T-helper 2 cell treated with Interferon-gamma antibody and Interleukin-4, amounts not matched to agents 5 μg/mL and 100 μg/mL, for 36 hours (primary cell): ENCODE measurements at places on chromosomes 13 and 19.
A peak's percentile ranks its signal among the peaks of the same experiment; 100 is the strongest.

DNA sequence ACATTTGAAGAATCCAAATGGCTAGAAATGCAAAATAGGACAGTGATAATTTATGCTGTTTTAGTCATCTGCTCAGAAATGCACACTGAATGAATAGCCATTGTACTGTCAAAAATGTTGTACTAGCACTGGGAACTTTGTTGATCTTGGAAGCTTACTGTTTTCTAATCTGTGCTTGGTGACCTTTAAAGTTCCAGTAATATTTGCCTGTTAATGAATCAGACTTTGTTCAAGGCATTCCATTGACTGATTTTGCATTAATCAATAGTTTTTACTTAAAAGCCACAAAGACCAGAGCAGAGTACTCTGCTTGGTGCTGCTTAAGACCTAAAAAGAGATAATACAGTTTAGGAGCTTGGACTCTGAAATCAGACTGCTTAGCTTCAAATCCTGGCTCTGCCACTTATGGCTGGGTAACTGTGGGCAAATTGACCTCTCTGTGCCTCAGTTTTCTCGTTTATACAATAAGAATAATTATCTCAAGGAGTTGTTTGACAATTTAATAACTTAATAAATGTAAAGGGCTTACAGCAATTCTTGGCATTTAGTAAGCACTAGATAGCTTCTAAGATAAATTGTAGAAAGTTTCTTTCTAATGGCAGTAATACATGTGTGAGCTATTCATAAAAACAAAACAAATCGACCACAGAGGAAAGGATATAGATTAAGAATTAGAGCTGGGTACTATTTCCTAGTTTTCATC, 4.6 kb upstream of the SLAIN1 start:
- no peaks in the 10 kb centered on the region for H3K36me3 ChIP-seq
- H3K4me1 ChIP-seq: peaks cover 21% of the 10 kb centered on the region
- H3K27ac ChIP-seq: no peak overlapping the region

GRCh38 chr19:35140962-35141836, 1.9 kb upstream of the FXYD7 start:
- H3K4me1 ChIP-seq: peaks cover 18% of the 10 kb centered on the region
- H3K4me3 ChIP-seq: peak overlapping the region; percentile 71
- peak overlapping the region; percentile 78 for H3K27ac ChIP-seq
- H3K36me3 ChIP-seq: no peaks in the 10 kb centered on the region
- DNase-seq: peak; percentile 90

DNA sequence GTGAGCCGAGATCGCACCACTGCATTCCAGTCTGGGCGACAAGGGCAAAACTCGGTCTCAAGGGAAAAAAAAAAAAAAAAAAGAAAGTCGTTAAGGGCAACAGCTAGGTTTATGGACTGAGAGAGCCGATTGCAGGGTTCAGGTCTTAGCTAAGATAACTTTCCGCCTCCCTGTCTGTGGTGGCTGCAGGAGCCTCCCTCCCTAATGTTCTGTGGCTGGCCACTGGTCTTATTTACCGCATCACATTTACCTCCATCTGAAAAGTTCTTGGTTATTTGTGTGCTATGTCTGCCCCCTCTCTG, 722 bp upstream of the CRTC1 start:
- DNase-seq: no peak
- peak overlapping the region; percentile 76 for H3K4me3 ChIP-seq
- peak overlapping the region; percentile 52 for H3K27ac ChIP-seq
- peaks cover 5% of the 10 kb centered on the region for H3K4me1 ChIP-seq

DNA sequence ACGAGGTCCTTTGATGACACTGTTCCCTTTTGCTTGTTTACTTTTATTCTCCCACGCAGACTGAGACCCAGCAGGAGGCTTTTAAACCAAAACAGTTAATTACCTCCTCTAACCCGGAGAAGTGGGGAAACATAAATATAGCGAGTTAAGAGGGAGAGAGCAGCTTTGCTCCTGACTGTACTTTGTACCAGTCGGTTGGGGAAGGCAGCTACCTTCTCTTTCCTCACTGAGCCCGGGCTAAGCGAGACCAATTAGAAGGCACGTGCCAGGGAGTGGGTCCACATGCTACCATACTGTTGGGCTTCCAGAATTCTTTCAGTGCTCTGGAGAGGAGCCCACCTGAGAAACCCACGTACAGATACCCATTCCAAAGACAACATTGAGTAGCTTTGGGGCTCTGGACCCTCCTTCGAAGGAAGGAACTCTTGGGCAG, 124.2 kb downstream of the ZIC5 start:
- no peaks in the 10 kb centered on the region for H3K36me3 ChIP-seq
- H3K27me3 ChIP-seq: peaks cover 5% of the 10 kb centered on the region
- no peak overlapping the region for H3K27ac ChIP-seq
- H3K4me1 ChIP-seq: no peaks in the 10 kb centered on the region

GRCh38 chr19:30135093-30135757, 193.2 kb downstream of the URI1 start:
- no peaks in the 10 kb centered on the region for H3K4me1 ChIP-seq
- no peaks in the 10 kb centered on the region for H3K27me3 ChIP-seq
- DNase-seq: no peak
- H3K4me3 ChIP-seq: no peak overlapping the region

GRCh38 chr19:5001615-5002014, 32.7 kb downstream of the KDM4B start:
- H3K4me1 ChIP-seq: peaks cover 2% of the 10 kb centered on the region
- H3K27me3 ChIP-seq: no peaks in the 10 kb centered on the region
- H3K4me3 ChIP-seq: no peak overlapping the region
- H3K27ac ChIP-seq: no peak overlapping the region
- H3K36me3 ChIP-seq: peaks cover 1% of the 10 kb centered on the region

GRCh38 chr19:49408816-49409440, 14.3 kb downstream of the PTH2 start:
- peak overlapping the region; percentile 71 for H3K4me3 ChIP-seq
- peaks cover 5% of the 10 kb centered on the region for H3K36me3 ChIP-seq
- H3K27ac ChIP-seq: peak overlapping the region; percentile 96
- H3K27me3 ChIP-seq: peaks cover 3% of the 10 kb centered on the region

- peak; percentile 81 for DNase-seq
- H3K4me3 ChIP-seq: peak within 1 kb of the TSS; percentile 85
Observed at GRCh38 chr19:7636691-7637373, at the start of gene STXBP2. TSS of gene STXBP2 (plus strand) at chr19:7637110. CDS start at chr19:7637150, 40 bp downstream.

- no peaks in the 10 kb centered on the region for H3K27me3 ChIP-seq
- H3K4me1 ChIP-seq: peaks cover 3% of the 10 kb centered on the region
- H3K36me3 ChIP-seq: peaks cover 19% of the 10 kb centered on the region
Observed at GRCh38 chr19:16867211-16867610, 21.6 kb upstream of the F2RL3 start.

GRCh38 chr19:12936582-12936981, 1.8 kb upstream of the CALR start:
- H3K4me3 ChIP-seq: peak overlapping the region; percentile 6
- no peak for DNase-seq
- H3K27me3 ChIP-seq: no peaks in the 10 kb centered on the region
- H3K27ac ChIP-seq: peak overlapping the region; percentile 19

DNA sequence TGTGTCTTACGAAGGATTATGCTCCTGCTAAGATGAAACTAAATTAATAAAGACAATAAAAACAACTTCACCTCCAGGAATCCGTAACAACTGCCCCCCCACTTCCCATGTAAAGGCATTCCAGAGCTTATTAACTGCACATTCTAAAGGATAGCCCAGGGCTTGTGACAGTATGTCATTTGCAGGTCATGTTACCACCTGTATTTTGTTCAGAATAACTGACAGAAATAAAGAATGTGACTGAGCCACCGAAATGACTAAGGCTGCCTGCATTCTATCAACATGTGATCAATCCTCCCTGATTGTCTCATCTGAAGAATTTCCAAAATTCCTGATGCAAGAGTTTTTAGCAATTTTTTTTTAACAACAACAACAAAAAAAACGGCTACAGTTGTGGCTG, 117.2 kb downstream of the MIPEP start:
- peaks cover 18% of the 10 kb centered on the region for H3K4me1 ChIP-seq
- no peak overlapping the region for H3K27ac ChIP-seq
- DNase-seq: no peak
- peaks cover 7% of the 10 kb centered on the region for H3K27me3 ChIP-seq
- H3K36me3 ChIP-seq: no peaks in the 10 kb centered on the region

DNA sequence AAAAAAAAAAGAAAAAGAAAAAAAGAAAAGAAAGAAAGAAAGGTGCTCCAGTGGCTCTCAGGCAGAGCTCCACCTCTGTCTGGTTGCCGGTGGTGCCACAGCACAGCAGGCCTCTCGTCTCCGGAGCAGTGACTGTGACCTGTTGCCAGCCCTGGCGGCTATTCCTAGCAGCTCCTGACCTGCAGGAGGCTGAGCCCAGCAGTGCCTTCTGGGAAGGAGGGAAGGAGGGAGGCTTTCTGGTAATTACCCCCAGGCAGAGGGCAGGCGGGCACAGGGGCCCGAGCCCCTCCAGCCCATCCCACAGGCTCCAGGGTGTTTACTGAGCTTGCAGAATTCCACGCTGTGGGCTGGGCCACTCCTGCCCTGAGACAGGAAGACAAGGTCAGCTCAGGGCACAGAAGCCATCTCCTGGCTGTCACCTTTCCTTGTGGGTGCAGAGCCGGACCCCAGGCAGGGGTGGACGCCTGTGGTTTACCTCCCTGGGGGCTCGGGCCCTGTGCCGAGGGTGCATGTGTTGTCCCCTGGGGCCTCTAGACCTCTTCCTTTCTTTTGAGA, 77.9 kb downstream of the GNG7 start:
- H3K27me3 ChIP-seq: no peaks in the 10 kb centered on the region
- no peak overlapping the region for H3K4me3 ChIP-seq
- H3K27ac ChIP-seq: no peak overlapping the region
- H3K4me1 ChIP-seq: peaks cover 30% of the 10 kb centered on the region
- peaks cover 2% of the 10 kb centered on the region for H3K36me3 ChIP-seq

DNA sequence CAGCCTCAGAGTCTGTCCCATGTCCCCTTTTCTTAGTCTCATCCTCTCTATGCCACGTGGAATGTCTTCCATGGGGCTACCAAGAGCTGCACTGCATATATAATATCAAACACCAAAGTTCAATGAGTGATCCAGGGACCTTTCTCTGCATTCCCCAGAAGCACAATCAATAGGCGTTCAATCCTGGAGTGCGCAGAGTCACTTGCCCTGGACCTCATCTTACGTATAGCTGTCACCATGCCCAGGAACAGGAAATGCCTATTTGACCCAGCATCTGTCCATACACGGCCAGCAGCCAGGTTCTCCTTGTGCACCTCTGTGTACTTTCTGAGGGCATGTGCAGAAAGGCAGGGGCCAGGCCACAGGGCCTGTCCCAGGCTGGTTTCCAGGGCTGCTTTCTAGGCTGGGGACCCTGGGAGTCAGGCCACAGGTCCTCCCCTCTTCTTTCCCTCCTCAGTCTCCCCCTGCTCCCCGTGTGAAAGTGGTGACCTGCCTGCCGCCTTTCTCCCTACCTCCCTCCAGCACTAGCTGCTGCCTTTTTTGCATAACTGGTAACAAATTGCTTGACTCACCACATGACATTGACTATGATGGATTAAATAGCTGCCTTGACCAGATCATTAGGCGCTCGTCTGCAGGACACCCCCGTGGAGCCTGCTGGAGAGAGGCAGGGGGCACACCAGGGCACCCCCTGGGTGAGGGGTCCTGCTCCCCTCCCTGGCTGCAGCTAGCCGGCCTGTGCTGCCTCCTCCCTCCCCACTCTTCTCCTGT, 222.0 kb downstream of the ZNF536 start:
- no peaks in the 10 kb centered on the region for H3K4me1 ChIP-seq
- H3K27me3 ChIP-seq: no peaks in the 10 kb centered on the region
- H3K36me3 ChIP-seq: no peaks in the 10 kb centered on the region
- H3K4me3 ChIP-seq: no peak overlapping the region

DNA sequence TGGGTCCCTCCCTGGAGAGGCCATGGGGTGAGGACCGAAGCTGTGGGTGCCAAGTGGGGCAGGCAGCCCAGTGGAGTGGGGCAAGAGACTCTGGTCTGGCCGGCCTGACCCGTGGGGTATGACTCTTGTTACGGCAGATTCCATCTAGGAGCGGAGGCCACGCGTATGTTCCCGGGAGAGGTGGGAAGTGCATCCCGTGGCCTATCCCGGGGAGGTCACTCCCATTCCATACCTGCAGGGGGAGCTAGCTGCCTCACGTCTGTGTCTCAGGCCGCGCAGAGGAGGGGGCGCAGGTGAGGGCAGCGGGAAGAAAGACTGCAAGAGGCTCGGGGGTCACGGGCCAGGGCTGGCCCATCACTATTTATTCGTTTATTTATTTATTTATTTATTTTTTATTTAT, 4.9 kb downstream of the CSNK1G2 start:
- no peak for DNase-seq
- no peak overlapping the region for H3K27ac ChIP-seq
